ENCODE measurements at places on chromosomes 1 and 21.

- peak; percentile 88 for DNase-seq
These were observed 9.7 kb downstream of the ZMPSTE24 start for GRCh38 chr1:40267767-40268187.

- DNase-seq = no peak
These were observed 8.7 kb downstream of the RNF223 start for GRCh38 chr1:1065265-1065939.

GRCh38 chr21:16460936-16461335 is 731.2 kb downstream of the USP25 start:
- DNase-seq = no peak

DNA sequence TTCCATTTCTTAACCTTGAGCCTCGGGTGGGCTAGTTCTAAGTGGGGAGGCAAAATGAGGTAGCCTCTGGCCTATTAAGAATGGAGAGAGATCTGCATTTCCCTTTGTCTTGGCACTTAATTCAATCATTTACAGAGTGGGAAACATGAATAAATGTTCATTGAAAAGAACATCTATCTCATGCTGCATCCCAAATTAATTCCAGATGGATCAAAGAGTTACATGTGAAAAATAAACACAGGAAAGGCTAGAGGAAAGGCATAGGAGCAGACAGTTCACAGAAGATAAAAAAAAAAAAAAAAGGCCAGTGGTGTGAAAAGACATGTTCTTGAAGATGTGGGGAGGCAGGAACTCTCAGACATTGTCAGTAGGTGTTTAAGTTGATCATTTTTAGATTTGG is 35.7 kb upstream of the EPS8L3 start:
- no peak for DNase-seq

- DNase-seq = no peak
These were observed 45.1 kb downstream of the MAP3K7CL start for GRCh38 chr21:29175408-29176134.

DNA sequence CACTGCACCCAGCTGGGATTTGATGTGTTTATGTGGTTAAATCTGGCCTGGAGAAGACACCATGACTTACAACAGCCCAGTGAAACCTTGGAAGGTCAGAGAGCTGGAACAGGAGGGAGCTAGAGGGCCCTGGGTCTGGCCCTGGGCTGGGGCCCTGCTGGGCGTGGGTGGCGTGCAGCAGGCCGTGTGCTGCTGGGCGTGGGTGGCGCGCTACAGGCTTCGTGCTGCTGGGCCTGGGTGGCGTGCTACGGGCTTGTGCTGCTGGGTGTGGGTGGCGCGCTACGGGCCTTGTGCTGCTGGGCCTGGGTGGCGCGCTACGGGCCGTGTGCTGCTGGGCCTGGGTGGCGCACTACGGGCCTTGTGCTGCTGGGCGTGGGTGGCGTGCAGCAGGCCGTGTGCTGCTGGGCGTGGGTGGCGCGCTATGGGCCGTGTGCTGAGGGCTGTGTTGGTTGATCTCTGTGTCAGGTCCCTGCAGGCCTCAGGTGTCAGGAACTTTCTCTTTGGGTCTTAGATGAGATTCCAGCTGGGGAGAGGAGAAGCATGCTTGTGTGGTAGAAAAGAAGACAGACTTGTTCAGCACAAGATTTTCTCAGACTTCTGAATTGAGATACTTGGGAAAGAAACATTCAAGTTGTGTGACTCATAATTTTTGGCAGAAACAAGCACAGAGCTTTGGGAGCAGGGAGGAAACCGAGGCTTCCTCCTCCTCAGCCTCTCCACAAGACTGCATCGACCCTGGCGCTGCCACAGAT is 66.0 kb downstream of the COL18A1 start:
- peak; percentile 42 for DNase-seq

- no peak for DNase-seq
These were observed 318.2 kb downstream of the NEGR1 start for GRCh38 chr1:71964188-71964587.

DNA sequence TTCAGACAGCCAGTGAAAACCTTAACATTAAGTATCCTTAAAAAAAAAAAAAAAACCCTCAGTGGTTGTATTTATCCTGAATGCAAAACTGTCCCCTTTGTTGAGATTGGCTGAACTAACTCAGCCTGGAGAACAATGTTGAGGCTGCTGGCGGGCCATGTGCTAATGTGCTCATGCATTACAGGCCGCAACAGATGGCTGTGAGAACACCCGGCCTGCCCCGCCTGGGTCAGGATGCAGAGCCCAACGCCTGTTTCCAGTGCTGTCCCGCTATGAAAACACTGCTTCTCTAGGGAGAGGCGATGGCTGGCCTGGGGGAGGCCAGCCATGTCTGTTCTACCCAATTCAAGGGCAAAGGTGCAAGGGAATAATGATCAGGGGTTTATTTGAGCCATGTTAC is 13.8 kb downstream of the OLIG2 start:
- no peak for DNase-seq

GRCh38 chr1:32619701-32620485 is 30.5 kb downstream of the ZBTB8OS start:
- no peak for DNase-seq

DNA sequence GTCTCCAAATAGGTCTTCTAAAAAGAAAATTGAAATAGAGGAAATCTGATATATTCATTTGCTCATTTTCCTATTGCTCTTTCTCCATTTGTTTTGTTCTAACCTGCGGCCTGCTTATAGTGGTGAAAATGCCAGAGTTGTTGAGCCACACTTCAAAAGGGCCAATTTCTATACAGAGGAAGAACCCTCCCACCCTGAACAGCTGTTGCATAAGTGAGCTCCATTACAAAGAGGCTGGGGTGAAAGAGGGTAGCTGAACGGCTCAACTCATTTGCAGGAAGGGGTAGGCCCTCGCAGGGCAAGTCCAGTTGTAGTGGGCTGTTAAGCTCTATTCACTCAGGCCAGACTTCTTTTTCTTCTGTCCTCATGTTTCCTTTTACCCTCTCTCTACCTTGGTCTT is 8.8 kb downstream of the ADCY10 start:
- no peak for DNase-seq

DNA sequence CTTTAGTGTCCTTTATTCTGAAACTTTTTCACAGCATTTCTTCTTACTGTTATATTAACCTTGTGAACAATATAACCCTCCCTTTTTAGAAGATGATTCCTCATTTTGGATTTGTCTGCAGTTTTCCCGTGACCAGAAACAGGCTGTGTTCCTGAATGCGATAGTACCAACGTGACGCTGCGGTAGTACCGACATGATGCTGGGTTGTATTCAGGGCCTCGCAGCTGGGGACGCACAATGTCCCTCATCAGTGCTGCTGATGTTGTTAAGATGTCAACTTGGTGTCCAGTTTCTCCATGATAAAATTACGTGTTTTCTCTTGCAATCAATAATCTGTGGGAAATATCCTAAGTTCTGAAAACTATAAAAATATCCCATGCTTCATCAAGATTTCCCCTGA is 761.4 kb upstream of the TPTE start:
- DNase-seq = no peak

DNA sequence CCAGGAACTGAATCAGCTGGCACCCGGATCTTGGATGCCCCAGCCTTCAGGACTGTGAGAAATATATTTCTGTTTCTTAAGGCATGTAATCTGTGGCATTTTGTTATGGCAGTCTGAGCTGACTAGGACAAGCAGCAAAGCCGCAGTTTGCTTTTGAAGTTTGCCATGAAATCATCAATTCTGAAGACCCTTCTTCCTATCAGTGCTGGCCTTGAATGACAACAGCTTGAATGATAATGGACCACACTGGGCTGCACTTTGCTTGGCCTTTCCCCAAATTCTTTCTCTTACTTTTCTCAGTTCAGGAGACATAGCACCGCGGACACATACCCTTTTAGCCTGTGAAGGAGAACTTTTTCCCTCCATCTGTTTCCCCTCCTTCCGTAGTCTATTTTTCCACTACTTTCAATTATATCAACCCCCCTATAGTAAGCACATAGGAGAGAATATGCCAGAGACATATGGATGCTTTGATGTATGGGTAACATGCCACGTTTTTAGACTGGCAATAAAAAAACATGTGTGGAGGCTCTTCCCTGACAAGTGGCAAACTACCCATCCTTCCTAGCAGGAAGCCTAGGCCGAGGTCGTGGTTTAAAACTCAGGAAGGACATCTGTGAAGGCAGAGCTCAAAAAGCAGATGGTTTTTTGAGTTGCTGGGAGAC is 42.9 kb downstream of the HLX start:
- no peak for DNase-seq

- no peak for DNase-seq
These were observed 113.4 kb upstream of the RAB4A start for GRCh38 chr1:229157480-229157879.

DNA sequence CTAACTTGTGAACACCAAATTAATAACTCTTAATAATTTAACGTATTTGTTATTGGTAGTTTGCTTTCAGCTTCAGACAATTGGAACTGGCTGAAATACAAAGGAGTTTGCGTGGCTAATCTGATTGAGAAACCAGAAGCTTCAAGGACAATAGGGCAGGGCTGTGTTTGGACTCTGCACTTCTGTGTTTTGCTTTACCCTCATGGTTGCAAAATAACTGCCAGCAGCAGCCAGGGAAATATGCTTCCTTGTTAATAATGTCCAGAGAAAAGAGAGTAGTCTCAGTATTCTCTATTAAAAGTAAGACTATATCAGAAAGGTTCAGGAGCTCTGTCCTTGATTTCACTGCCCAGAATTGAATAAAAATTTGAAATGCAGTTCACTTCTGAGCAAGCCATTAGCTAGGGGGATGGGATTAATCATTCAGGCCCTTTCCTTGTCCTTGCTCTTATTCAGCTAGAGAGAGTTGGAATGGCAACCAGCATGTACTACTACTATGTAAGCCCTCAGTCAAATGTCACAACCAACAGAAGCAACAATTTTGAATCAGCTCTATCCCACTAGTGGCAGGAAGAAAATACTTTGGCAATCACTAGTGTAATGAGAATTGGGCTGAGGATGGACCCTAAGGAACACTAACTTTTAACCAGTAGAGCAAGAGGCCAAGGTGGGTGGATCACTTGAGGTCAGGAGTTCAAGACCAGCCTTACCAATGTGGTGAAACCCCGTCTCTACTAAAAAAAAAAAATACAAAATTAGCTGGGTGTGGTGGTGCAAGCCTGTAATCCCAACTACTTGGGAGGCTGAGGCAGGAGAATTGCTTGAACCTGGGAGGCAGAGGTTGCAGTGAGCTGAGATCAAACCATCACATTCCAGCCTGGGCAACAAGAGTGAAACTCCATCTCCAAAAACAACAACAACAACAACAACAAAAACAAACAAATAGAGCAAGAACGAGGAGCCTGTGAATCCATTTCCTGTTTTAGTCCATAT is 76.8 kb downstream of the POU2F1 start:
- DNase-seq = no peak

GRCh38 chr1:243931957-243932356 is 81.9 kb upstream of the AKT3 start:
- DNase-seq = no peak

DNA sequence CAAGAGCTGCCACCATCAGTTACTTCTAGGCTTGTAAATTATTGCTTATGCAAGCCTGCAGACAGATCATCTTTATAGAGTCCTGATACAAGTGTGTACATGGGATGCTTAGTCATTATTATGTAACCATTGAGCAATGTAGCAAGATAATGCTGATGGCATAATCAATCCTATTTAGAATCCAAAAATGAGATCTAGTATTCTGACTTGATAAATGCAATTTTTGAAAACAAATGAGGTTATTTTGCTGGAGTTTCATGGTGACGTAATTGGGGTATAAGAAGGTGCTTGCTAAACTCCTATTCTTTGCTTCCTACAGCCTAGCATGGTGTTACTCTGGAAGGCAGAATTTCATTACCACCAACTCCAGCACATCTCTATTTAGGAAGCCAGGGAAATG is 801.7 kb upstream of the PRMT6 start:
- DNase-seq = no peak

GRCh38 chr1:150809651-150810050 is 1.6 kb upstream of the CTSK start:
- DNase-seq = no peak
